ENCODE measurements at places on chromosomes 12 and 14.

DNA sequence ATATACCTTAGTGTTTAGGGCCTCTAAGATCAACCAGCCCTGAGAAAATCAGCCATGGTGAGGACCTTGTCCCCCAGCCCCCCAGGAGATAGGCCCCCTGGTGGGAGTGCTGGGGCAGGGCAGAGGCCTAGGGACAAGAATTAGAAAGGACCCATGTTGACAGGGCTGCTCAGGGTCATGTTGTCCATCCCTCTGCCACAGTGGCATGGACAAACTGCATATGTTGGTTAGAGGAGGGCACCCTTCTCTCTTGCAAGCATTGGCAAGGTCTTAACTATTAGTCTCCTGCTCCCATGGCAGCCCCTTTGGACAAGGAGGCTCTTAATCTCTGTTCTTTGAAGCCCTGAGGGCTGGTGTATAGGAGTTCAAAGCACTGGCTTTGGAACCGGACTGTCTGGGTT is 755 bp upstream of the PTPN6 start:
- DNase-seq: no peak

- no peak for DNase-seq
Measured at GRCh38 chr12:108151533-108152169, 22.6 kb downstream of the WSCD2 start.

- DNase-seq: no peak
Measured at GRCh38 chr12:100490056-100490455, 16.4 kb downstream of the NR1H4 start.

DNA sequence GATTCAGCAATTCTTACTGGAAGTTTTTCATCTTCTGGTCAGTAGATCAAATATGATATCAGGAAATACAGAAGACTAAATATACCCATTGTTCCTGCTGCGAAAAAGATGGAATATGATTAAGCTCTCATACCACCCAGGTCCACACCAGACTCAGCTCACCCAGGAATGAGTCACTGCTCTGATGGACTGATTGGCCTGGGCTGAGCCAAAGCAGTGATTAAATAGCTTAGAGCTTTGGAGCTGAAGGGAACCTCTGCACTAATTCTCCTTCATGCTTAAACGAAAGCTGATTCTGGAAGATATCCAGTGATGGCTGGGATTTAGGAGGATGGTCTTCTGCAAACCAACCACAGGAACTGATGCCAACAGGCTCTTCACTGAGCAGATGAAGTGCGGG is 62.0 kb upstream of the SYT1 start:
- DNase-seq: no peak

GRCh38 chr12:16037533-16037932 is 126.4 kb downstream of the DERA start:
- DNase-seq: no peak

- no peak for DNase-seq
Measured at GRCh38 chr12:78439666-78440065, 424.9 kb upstream of the SYT1 start.

DNA sequence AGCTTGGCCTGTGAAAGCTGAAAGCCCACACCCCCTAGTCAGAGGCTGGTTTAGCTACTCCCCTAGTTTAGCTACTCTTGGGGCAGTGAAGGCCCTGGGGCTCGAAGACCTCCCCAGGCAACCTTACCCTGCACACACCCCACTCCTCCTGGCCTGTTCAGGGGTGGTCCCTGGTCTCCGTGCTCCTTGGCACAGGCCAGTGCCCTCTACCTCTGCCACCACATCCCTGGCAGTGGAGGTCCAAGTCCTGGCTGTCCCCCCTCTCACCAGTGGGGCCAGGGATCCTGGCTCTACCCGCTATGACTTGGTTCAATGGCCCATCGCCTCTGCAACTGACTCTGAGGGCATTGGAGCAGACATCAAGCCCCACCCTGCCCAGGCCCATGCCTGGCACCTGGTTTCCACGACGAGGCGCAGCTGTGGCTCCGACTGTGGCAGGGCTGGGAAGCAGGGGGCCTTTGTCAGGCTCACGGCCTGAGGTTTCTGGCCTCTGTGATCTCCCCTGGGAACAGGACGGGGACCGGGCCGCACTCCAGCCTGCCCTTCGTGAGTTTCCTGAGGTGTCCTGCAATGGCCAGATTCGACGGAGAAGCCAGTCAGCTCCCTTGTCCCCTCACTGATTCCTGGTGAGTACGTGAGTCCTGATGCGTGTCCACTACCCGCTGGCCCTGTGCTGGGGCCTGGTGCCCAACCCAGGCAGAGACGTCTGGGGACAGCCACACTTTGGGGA is 5.7 kb downstream of the TMEM121 start:
- DNase-seq: no peak

DNA sequence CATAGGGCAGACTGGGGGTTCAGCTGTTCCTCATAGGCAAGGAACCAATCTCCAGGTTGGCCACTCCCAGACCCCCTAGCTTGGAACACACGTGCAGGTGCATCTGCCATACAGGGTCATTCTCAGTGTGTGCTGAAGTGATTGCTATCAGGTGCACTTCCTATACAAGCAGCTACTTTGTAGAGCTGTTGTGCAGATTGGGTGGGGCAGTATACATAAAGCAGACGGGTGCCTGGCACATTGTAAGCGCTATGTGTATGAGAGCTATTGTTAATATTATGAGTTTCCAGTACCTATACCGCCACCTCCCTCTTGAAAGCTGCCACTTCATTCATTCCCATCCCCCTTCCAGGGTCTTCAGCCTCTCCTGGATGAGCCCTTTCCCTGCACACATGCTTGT is 17.3 kb downstream of the IRF2BPL start:
- no peak for DNase-seq

GRCh38 chr14:34833549-34834523 is 41.3 kb downstream of the BAZ1A start:
- no peak for DNase-seq

GRCh38 chr14:74979442-74980397 is 23.0 kb upstream of the EIF2B2 start:
- no peak for DNase-seq

DNA sequence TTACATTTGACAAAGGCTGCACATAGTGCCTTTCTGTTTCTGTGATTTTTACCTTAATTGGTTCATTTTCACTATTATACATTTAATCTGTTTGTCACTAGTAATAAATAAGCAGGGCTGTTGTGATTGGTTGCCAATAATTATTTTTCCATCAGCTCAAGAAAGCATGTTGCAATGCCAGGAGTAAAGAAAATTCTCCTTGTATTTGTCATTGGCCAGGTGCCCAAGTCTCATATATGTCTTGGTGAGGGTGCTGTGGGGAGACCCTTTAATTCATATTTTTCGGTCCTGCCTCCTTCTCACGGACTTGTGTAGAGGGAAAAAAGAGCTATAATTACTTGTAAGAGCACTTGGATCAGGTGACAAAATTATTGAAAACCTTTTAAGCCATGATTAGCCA is 108.0 kb downstream of the KITLG start:
- no peak for DNase-seq

DNA sequence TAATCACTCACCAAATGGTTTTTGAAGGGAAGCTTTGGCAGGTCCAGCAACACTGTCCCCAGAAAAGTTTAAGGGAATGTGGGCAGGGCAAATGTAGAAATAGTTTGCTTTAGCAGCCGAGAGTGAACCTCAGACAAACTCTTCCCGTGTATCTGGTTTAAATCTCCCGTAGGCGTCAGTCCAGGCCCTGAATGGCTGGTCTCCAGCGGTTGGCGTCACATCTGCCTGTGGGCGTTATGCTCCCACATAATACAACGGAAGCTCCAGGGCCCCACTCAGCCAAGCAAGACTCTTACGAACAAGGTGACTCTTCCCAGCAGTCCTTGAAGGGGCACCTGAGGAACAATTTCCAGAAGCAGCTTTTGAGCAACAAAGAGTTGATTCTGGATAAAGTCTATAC is 942 bp downstream of the ZC2HC1C start:
- DNase-seq: no peak

DNA sequence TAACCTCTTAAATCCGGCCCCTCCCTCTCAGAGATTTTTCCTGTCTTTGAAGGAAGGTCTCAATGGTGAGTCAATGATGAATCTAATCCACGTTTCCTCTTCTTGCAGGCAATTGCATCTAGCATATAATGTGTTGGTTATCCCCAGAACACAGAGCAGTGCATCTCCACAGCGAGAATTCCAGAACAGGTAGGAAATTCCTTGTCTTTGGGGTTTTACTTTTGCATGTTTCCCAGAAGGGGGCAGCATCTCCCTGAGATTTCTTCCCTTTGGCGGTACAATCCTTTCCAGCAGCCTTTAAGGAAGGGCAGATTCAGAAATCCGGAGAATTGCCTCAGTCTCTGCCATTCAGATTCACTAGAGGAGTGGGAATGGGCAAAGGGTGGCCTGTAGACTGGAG is 128.0 kb downstream of the KCNA5 start:
- peak; percentile 40 for DNase-seq

DNA sequence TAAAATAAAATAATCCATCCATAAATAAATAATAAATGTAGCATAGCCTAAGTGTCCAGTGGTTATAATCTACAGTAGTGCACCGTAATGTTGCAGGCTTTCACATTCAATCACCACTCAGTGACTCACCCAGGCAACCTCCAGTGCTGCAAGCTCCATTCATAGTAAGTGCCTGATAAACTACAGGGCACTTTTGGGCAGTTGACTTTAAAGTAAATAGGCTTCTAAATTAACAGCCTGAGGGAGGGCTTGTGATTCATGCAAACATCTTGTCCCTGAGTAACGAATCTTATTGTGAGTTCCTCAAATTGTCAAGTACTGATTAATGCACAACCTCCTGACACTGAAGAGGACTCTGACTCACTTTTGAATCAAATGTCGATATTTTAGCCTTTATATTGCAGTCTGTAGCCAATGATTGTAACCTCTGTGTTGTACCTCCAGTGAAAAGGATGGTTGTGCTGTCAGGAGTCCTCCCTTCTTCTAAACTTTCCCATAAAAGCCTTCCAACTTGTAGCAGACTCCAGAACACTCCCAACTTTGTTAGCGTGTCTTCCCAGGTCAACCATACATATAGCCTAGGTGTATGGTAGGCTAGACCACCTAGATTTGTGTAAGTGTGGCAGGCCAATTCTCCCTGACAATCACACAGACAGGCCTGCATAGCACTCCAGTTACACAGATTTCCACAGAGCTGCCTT is 55.0 kb upstream of the BICD1 start:
- peak; percentile 95 for DNase-seq

- DNase-seq: no peak
Measured at GRCh38 chr12:6698352-6699046, 2.1 kb downstream of the PIANP start.

DNA sequence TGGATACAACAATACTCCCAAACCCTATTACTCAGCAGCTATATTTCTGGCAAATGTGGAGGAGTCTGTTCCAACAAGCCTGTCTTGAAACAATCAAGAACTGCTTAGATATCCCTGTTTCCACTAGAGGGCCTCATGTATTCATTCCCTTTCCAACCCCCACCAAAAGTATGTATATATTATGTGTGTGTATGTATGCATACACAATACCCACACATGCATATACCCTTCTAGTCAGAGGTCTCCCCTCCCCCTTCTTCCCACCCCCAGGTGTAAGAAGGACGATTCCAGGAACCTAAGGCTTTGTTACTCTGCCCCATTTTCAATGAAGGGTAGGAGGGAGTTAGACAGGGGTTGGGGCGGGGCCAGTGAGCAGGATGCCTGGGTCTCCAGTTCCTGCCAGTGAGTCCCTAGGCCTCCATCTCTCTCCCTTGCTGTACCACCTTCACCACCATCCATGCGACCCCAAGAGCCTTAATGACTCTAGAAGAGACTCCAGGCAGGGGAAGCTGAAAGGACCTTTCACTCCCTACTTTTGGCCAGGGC is at the start of gene DGKA:
Gene DGKA (plus strand): TSS at position 392 of the 546 bp plus-strand sequence. CDS start 5,342 bp downstream, outside the sequence.
- peak; percentile 48 for DNase-seq

DNA sequence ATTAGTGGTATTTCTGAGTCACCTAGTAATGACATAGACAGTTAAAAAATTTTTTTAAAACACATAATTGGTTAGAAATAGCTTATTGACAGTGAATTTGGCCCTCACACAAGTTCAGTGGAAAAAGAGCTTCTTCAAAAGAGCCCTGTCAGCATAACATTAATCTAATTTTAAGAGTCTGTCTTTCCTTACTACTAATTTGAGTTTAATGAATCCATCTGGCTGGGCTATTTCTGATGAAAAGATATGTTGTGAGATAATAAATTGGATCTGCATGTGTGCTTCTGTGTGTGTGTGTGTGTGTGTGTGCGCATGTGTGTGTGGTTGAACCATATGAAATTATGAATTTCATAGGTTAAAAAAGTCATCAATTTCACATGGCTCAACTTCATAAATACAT is 1045.2 kb downstream of the FLRT2 start:
- no peak for DNase-seq

DNA sequence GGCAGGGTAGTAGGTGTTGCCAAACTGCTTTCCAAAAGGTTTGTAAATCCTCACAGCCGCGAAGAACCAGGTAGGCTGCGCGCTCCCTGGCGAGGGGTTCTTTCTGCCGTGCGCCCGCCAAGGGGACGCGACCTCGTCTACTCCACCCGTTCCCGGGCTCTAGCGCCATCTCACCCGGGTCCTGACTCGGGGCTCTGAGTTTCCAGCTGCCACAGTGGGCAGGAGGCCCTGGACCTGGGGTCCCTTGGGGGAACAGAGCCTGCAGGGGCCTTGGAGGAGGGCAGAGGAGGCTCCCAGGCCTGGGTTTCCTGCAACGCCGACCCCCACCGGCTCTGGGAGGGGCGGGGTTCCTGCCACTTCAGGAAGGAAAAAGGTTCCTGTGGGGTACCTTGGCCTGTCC is 706 bp downstream of the ANHX start:
- DNase-seq: no peak

- peak; percentile 73 for DNase-seq
Measured at GRCh38 chr14:71021347-71022011, 114.2 kb downstream of the PCNX1 start.

- DNase-seq: no peak
Measured at GRCh38 chr14:75913183-75913582, 68.6 kb downstream of the TGFB3 start.

GRCh38 chr14:75310295-75311111 is 31.9 kb downstream of the FOS start:
- peak; percentile 60 for DNase-seq

DNA sequence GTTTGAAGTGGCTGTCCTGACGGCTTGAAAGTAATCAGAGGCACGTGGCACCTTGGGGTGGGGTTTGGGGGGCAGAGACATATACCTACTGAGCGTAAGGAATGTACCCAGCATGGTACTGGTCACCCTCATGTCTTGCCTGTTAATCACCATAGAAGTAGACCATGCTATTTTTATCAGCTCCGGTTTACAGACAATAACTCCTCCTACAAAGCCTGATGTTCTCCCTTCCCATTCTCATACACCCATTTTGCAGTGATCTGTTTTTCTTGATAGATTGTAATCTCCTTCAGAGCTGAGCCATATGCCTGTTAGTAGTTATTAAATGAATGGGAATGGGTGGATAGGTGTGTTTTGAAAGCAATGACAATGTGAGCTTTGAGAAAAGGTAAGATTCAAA is 10.5 kb downstream of the EVL start:
- no peak for DNase-seq

GRCh38 chr14:74524076-74524811 is 30.7 kb downstream of the ISCA2 start:
- DNase-seq: no peak

GRCh38 chr14:102893452-102893851 is 29.0 kb upstream of the AMN start:
- no peak for DNase-seq

GRCh38 chr12:67315661-67316060 is 46.5 kb downstream of the CAND1 start:
- DNase-seq: no peak
